Mucosa of gallbladder (tissue), 1 donor: ENCODE measurements at places on chromosomes 2 and 18. TPM values are rescaled to one million over a fixed set of nuclear protein-coding genes. Genes with fewer than 3 reads are reported as not detected.

The MIB1 gene
- 37.9 TPM for total RNA-seq

DNA sequence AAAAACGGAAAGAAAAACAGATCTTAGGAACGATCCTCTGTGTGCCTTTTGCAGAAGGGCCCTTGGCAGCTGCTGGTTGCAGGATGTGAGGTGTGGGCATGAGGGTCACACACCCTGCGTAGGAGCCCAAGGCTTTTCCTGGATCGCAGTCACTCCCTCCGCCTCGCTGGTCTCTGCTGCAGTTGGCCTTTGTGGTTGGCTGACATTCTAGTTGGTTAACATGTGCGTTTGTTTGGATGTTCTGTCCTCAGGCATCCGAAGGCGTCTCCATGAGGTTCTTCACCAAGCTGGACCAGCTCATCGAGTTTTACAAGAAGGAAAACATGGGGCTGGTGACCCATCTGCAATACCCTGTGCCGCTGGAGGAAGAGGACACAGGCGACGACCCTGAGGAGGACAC, 61.7 kb downstream of the INPP5D start:
- DNase-seq: no peak

DNA sequence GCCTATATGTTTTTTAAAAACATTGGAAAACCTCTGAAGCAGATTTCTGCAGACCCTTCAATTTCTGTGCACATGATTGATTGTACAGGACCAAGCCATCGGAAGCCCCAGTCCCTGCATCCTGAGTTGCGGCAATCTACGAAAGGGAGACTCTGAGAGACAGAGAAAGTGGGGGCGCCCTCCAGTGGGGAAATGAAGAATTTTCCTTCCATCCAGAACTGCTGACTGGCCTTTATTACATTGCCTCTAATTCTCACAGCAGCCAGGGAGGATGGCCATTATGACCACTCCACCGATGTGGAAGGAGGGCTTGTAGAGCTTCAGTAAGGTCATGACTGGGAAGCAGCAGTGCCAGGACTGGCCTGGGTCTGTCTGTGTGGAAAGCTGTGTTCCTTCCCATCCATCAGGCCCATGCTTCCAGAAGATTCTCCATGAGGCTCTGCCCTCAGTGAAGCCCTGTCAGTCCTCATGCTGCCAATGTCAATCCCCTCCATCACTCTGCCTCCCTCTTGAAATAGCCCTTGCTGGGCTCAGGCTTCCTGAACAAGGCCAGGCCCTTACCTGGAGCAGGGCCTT, 20.0 kb upstream of the RESP18 start:
- peak; percentile 60 for DNase-seq

The SERPINB3 gene
- total RNA-seq: not detected

GRCh38 chr2:232030229-232030628, 68.7 kb downstream of the DIS3L2 start:
- no peak for DNase-seq

DNA sequence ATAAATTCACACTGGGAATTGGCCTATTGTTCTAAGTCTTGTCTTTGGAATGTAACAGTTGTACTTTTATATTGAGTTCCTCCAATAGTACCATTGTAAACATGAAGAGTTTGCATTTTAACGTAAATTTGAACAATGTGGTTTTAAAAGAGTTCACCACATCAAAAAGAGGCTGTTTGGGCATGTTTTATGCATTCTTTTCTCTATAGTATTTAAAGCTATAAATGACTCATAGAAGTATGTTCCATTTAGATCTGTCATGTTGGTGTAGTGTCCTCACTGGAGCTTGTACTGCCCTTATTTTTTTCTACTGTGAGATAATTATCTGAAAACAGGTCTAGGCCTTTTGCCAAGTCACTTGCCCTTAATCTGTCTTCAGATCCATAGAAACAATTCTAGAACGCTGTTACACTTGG, 141.9 kb downstream of the RHBDD1 start:
- no peak for DNase-seq

DNA sequence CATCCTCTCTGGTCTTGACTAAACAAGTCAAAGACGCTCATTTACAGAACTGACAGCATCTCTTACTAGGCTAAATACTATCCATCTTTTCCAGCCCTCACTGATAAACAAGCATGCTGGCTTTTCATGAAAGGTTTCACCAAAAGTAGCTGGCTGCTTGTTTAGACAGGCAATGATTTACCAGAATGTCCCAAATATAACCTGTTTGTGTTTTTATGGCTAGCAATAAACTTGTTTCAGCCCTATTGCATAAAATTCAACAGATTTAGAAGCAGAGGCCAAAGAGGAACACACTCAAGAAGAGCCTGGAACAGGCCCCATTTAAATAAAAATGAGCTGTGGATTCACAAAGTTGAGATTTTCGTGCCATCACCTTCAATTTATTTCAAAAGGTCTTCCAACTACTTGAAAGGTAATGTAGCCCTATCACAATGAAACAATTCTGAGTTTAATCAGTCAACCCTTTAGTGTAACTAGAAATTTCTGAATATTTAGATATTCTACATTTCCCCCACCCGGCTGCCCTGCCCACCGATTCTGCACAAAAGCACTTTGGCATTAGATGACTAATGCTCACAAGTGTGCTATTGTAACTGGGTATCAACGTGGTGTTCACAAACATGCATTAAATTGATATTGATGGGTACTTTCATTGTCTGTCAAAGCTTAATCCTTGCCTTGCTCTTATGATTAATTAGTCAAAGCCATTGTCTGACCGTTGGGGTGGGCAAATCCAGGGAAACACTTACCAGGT, 54.0 kb downstream of the ST6GAL2 start:
- no peak for DNase-seq

The IL18R1 gene
- 6.2 TPM for total RNA-seq

The KCNE4 gene
- 7.4 TPM for total RNA-seq

DNA sequence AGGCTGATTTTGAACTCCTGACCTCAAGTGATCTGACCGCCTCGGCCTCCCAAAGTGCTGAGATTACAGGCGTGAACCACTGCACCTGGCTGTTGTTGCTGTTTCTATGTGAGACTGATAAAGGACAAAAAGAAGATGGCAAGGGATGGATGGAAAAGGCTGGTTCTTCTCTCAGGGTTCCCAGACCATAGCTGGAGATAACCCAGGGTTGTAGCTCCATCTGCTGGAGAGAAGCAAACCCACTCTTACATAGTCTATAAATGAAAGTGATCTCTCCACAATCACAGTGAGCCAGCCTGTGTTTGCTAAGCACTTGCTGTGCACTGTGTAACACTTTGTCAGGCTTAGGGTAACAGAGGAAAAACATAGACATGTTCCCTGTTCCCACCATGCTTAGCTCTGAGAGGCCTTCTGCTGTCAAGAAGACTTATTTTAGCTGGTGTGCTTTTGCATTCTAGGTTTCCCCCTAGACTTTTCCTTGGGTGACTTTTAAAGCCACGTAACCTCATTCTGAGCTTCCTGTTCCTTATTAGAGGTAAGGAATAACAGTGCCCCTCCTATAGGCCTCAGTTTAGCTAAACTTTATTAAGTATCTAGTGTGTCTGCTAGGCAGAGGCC, 49.7 kb downstream of the LIMS1 start:
- peak; percentile 78 for DNase-seq

DNA sequence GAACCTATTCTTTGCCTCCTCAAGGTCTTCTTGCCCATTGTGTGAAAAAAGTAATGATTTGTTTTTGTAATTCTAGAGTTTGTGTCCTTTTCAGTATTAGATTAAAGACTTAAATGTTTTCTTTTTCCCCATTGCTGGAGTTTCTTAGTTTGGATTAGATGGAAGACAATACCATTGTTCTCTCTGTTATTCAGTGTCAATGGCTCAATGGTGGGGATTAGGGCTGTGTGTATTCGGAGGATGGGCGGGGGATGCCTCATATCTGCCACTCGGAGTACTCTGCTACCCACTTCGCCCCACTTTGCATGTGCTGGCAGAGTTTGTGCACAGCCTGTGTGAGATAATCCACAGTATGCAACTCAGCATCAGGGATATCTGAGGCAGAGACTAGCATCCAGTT, 90.1 kb downstream of the KLHL29 start:
- no peak for DNase-seq

The LAMA1 gene
- total RNA-seq: 0.49 TPM

GRCh38 chr2:196244966-196245365, 73.6 kb upstream of the STK17B start:
- DNase-seq: no peak
